Skeletal muscle cell (primary cell): ENCODE measurements at places on chromosomes 6 and 20.

DNA sequence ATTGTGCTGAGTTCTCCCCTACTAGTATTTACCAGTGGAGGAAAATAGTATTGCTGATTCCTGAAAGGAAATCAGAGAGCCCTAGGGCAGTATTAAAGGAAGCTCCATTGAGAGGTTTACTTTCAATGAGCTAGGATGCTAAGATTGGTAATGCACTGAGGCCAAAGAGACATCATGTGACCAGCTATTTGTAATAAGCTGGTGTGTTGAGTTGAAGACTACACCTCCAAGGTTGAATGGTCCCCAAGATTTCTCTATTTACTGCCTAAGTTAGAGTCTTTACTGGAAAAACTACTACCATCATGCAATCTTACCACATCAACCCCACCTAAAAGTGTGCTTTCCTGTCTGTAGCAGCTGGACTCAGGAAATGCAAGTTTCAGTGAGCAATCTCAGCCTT, 151.5 kb upstream of the GJE1 start:
- no peak for DNase-seq

DNA sequence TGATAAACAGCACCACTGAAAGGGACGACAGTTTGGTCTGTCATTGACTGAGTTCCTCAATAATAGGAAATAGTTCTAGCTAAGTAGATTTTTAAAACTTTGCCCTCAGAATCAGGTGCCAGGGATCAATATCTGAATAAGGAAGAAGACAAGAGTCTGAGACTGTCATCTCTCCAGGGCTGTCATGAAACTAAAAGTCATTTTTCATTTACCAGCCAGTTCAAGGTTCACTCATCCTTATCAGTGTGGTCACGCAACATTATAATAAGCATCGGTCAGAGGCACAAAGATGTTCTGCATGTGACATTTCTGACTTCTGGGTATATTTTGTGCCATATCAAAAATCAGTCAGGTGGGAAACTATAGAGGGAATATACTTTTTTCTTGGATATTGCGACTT, 52.5 kb upstream of the E2F3 start:
- DNase-seq: no peak

GRCh38 chr6:52498538-52499017, 78.3 kb downstream of the TRAM2 start:
- no peak for DNase-seq

DNA sequence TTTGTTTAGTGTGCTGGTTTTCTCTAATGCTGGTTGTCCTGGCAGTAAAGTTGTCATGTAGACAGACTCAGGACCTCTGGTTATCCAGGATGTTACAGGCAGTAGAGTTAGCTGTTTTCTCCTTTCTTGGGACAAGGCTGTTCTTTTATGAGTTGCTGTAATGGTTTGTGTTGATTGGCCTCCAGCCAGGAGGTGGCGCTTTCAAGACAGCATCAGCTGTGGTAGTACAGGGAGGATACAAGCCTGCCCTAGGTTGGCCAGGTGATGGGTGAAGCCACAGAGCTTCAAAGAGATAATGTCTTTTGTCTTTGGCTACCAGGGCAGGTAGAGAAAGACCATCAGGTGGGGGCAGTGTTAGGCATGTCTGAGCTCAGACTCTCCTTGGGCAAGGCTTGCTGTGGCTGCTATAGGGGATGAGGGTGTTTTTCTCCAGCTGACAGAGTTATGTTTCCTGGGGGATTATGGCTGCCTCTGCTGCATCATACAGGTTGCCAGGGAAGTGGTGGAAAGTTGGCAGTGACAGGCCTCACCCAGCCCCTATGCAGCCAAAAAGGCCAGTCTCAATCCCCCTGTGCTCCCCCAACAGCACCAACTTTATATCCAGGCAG, 127.2 kb upstream of the TAB2 start:
- DNase-seq: no peak

DNA sequence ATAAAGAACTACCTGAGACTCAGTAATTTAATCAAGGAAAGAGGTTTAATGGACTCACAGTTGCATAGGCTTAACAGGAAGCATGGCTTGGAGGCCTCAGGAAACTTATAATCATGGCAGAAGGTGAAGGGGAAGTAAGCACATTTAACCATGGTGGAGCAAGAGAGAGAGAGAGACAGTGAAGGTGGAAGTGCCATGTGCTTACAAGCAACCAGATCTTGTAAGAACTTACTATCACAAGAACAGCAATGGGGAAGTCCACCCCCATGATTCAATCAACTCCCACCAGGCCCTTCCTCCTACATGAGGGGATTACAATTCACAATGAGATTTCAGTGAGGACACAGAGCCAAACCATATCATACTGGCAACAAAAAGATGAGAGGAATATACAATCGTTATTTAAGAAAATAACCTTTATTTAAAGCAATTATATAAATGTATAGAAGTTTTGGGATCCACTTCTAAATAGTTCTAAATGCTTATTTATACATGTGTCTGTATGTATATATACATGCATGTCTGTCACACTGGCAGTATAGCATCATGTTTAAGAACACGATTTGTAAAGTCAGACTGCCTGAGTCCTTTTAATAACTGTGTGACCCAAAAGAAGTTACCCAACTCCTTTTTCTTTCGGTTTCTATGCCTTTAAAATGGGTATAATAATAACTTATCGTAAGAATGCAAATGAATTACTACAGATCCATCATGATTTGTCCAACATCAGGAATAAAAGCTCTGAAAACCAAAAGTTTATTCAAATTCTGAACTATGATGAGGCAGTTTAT, 255.7 kb upstream of the THEMIS start:
- DNase-seq: no peak

DNA sequence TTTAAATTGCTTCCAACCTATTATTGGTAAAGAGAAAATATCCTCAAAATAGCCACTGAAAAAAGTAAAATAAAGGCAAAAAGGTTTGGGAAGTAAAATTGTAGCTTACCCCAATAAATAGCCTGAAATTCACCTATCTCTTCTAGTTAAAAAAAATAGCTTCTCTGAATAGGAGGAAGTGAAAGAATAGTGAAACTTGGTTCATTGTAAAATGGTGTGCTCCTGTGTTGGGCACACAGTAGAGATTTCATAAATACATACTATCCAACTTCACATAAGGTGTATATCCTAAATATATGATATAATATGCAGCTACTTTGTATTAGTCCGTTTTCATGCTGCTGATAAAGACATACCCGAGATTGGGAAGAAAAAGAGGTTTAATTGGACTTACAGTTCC, 45.3 kb downstream of the CDK19 start:
- DNase-seq: no peak

DNA sequence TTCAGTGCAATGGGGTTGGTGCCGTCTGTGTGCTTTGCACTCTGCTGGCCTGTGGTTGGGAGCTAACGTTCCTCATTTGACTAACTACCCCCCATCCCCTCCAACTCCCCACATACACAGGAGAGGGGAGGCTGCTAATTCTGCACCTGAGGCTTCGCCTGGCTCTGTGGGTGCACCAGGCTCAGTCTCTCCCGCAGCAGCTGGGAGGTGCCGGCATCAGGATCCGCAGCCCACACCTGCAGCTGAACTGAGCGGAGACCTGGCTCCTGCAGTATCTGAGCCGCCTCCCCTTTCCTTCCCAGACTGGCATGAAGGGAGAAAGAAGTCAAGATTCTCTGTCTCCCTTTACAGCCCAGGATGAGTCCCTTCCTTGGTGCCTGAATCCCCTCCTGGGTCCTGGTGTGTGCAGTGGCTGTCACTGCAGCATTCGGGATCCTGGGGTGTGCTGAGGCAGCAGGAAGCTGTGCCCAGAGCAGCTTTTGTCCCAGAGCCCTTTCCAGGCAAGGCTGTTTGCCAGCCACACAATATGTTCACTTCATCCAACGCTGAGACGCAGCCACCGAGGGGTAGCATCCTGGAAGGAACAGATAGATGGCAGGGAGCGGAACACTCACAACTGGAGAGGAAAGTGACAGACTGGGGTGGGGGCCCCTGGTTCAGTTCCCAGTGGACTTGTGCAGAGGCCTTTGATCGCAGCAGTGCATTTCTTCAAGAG, 70.2 kb downstream of the CDH4 start:
- DNase-seq: no peak

DNA sequence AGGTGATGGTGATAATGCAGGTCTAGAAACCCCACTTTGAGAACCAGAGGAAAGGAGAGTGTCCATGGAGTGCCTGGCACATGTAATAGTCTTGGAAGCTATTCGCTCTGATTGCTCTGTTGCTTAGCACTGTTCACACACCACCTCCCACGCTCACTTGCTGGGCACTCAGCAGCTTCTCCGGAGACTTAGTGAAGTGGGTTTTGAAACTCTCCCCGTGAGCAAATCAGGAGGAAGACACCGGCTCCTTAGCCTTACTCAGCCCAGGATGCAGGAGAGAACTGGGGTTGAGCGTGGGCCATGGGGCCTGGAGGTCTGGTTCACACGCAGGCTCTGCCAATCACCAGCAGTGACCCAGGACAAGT, 22.2 kb downstream of the BMP7 start:
- no peak for DNase-seq

GRCh38 chr6:114007516-114007915, 36.6 kb upstream of the HDAC2 start:
- no peak for DNase-seq

DNA sequence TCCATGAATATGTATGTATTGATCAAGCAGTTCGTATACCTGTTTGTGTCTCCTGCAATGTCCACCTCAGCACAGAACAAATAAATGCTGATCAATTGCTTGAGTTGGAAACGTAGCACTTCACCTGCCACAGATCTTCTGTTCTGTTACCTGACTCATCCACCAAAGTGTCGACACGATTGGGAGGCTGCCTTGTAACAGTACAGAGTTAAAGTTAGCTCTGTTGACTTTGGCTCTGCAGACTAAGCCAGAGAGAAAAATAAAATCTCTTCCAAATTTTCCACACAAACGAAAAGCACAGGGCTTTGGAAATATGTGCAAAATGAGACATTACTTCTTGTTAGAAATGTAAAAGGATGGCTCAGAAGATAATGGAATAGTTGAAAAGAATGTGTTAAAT, 245.4 kb downstream of the NRN1 start:
- DNase-seq: no peak

DNA sequence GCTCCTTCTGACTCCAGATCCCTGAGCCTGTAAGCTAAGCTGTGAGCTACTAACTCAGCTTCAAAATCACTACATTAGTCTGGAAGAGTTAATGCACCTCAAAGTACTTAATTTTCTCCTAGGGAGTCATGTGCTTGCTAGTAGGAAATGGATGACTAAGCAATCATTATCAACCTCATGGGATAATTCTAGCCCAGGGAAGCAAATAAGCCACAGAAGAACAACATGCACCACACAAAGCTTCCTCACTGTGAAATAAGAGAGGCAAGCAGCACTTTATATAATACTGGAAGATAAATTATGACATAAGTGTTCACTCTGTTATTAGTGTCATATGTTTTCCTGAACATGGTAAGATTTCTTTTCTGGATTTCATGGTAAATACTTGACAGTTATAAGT, 57.9 kb upstream of the RCAN2 start:
- DNase-seq: no peak

- no peak for DNase-seq
Measured at GRCh38 chr6:35240838-35241801, 18.4 kb upstream of the ZNF76 start.

- DNase-seq: no peak
Measured at GRCh38 chr6:43883847-43884651, 114.0 kb downstream of the VEGFA start.
